Ascending aorta (tissue), 2 donors: ENCODE measurements at places on chromosomes 12 and 14. TPM values are rescaled to one million over a fixed set of nuclear protein-coding genes. Genes with fewer than 3 reads are reported as not detected.

FIGNL2 gene
- not detected for total RNA-seq

DNA sequence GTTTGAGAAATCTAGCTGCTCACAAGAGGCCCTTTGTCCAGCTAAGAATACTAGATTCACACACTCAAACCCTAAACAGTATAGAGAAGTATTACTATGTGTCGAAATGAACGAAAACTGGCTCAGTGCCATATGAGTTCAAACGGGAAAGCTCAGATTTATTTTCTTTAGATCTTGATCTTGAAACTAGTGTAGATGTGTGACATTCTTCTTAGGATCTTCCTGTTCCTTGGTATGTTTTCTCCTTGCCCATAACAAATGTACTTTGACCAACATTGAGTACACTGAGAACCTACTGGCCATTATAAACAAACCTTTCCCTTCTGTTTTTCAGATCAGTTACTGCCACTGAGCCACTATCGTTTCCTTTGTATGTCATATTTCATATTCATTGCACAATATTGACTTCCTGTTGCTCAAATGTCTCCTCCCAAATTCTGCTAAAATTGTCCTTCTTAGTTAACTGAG lies 21.3 kb downstream of the MYBPC1 start:
- peaks cover 31% of the 10 kb centered on the region for H3K4me1 ChIP-seq
- peak overlapping the region; percentile 57 for H3K27ac ChIP-seq
- no peak for DNase-seq
- no peak overlapping the region for H3K4me3 ChIP-seq
- H3K36me3 ChIP-seq: no peaks in the 10 kb centered on the region

- peaks cover 22% of the 10 kb centered on the region for H3K36me3 ChIP-seq
- no peak overlapping the region for H3K4me3 ChIP-seq
- H3K27me3 ChIP-seq: no peaks in the 10 kb centered on the region
- no peak for DNase-seq
- H3K27ac ChIP-seq: peak overlapping the region; percentile 15
Measured at GRCh38 chr12:4293966-4294505, 20.5 kb downstream of the CCND2 start.

INSM2 gene
- not detected for total RNA-seq

DNA sequence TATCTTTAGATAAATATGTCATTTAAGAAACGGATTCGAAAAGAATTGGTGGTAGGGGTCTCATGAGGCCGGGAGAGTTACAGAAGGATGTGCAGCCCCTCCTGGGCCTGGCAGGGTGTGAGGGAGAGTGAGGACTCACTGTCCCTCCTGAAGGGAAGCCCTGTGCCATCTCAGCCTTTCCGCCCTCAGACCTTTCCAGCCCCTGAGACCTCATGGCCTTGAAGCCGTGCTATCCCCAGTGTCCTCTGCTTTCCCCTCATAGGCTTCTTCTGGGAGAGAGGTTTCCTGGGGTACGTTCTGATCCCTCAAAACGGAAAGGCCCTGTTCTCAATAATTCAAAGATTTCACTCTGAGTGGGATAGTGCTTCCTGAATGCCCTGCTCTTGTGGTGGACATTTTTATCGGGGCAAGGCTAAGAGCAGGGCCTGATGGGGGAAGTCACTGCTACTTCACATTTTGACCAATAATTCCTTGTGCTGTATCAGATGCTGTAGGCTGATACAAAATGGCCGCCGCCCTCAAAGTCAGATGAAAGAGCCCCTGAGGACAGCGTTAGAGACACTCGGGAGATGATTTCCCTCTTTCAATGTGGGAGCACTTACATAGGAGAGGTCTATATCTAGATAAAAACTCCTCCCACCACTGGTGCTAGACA lies 1.3 kb downstream of the CD4 start:
- no peaks in the 10 kb centered on the region for H3K36me3 ChIP-seq
- H3K27me3 ChIP-seq: no peaks in the 10 kb centered on the region
- no peak overlapping the region for H3K4me3 ChIP-seq
- H3K4me1 ChIP-seq: no peaks in the 10 kb centered on the region
- no peak overlapping the region for H3K27ac ChIP-seq

DNA sequence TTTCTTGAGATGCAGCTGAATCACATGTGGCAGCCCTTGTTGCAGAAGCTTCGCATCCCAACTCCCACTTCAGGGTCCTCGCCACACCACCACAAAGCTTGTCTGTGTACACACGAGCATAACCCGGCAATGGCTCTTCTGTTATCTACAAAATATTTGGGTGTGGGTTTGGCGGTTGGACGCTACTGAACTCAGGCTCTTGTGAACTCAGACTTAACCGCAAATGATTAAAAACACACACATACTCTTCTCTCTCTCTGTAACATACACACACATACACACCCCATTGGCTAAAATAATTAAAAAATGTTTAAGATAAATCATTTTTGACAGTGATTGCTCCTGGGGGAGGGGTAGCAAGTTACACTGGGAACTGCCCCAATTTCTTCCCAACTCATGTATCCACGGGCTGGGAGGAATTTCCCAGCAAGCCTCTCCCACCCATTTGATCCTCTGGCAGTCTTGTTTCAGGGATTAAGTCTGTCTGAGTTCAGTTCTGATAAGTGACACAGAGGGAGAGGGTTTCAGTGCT lies 63.7 kb upstream of the MANSC4 start:
- no peaks in the 10 kb centered on the region for H3K4me1 ChIP-seq
- no peaks in the 10 kb centered on the region for H3K27me3 ChIP-seq
- no peak overlapping the region for H3K4me3 ChIP-seq
- no peak for DNase-seq
- H3K27ac ChIP-seq: no peak overlapping the region
